ENCODE measurements at places on chromosomes 1 and 21.

DNA sequence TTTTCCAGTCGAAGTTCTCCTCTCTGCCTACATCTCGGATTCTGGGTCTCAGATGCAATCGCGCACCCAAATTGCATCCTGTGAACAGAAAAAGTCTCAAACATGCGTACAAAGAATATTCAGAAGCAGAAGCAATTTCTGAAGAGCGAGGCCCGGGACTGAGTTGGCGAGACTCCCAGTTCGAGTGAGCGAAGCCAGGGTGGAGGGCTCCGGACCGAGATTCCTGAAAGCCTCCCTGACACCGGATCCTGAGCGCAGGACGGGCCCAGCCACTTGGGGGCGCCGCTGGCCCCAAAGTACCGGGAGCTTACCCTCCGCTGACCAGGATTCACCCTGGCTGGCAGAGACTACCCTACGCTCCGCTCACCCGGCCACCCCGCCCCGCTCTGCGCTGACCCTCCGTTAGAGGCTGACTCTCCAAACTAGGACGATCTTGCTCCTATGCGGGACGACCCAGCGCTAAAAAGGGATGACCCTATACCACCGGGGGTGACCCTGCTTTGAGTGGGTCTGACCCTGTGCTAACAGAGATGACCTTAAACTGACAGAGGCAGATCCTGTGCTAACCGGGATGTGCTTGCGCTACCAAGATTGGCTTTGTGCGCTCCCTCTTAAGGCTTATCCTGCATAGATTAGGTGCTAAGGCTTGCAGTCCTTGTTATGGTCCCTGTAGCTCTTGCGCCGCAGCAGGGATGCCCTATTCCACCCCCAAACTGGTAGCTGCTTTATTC lies 12.1 kb downstream of the FOXD2 start:
- DNase-seq, result no peak

DNA sequence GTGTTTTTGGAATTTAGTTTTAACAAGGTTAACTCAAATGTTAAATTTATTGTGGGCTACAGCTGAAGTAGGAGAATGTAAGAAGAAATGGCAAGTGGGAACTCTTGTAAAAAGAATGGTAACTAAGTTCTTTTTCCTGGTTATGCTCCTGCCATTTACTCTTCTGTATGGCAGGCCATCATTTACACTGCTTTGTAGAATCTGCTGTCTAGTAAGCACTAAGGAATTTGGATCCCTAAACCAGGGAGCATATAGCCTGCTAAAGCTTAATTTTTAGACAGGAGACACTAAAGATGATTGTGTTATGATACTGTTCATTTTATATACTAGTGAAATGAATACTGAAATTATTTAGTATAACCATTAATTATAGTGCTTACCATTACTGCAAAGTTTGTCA lies 85.3 kb downstream of the CAMTA1 start:
- DNase-seq, result no peak

DNA sequence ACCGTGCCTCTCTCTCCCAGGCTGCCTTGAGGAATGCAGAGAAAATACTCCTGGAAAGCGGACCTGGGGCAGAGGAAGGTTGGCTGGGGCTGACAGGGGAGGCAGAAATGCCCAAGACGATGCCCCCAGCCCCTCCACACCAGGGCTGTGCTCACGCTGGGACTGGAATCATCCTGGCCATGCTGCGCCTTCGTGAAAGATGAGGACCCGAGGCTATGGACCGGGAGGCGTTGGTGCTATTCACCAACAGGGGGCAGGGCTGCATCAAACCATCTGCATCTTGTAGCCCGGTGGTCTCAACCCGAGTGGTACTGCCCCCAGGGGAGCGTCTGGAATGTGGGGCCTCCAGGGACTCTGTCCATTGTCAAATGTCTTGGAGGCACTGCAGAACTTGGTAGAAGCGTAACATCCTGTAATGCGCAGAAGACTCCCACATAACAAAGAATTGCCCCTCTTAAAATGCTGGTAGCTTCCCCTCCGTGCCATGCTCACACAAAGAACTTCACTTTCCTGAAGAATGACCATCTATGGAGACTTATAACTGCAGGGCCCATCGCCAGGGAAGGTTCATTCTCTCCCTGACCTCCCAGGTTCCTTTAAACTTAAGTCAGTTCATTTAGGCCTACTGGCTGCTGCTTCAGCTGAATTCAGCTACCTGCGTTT lies 251.2 kb downstream of the RRAGC start:
- no peak for DNase-seq

- no peak for DNase-seq
These were observed 2.7 kb downstream of the SCCPDH start for GRCh38 chr1:246726881-246727280.

GRCh38 chr1:220528679-220529501 lies 954 bp downstream of the MARK1 start:
- no peak for DNase-seq

- no peak for DNase-seq
These were observed 965.7 kb downstream of the NCAM2 start for GRCh38 chr21:21963911-21964310.

DNA sequence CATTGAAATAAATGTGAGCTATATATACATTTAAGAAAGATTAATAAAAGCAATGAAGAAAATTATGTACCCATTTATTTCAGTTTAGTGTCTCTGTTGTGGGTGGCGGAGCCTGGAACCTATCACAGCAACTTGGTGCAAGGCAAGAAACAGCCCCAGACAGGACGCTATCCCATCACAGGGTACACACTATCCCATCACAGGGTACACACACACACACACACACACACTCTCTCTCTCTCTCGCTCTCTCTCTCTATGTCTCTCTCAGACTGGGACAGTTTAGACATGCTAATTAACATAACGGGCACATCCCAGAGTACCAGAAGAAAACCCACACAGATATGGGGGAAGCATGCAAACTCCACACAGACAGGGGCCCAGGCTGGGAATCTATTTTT lies 6.5 kb upstream of the IL6R start:
- DNase-seq, result no peak

- no peak for DNase-seq
These were observed 16.4 kb upstream of the F13B start for GRCh38 chr1:197083474-197083873.

- DNase-seq, result no peak
These were observed 8.2 kb downstream of the BACH1 start for GRCh38 chr21:29306920-29307319.

DNA sequence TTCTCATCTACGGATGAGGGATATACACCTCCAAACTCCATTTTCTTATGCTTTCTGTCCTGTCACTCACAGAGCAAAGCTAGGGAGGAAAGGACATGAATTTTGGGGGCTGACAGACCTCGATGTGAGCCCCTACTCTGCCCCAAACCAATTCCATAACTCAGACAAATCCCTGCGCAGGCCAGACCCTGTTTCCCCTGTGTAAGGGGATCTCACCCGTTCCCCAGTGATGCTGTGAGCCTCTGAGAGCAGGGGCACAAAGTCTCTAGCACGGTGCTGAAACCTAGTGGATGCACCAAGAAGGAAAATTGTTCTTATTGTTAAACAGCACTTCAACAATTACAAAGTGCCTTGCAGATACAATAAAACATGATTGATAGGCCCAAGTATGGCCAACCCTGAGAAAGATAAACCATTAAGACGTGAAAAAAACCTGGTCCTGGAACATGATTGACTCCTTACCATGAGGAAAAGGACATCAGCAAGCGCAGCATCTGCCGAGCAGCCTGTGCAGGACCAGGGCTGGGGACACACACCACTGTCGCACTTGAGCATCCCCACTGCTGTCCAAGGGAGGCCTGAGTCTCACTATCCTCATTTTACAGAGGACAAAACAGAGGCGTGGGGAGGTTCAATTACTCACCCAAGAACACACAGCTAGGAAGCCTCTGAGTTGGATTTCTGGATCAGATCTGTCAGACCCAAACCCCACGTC lies 137.8 kb downstream of the GLIS1 start:
- DNase-seq, result no peak

DNA sequence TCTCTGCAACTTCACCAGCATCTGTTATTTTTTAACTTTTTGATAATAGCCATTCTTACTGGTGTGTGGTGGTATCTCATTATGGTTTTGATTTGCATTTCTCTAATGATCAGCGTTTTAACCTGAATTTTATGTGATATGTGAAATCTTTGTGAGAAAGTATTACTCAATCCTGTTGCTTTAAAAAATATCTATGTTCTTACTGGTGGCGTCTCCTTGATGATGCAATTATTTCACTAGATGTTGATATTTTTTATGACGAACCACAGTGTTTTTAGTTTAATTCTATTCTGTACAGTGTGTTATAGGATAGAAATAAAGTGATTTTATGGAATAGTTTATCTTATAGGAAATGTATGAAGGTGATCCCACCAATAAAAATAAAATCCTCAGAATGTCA lies 54.7 kb upstream of the GPR88 start:
- DNase-seq, result no peak

GRCh38 chr1:65165269-65165993 lies 17.4 kb downstream of the AK4 start:
- no peak for DNase-seq

DNA sequence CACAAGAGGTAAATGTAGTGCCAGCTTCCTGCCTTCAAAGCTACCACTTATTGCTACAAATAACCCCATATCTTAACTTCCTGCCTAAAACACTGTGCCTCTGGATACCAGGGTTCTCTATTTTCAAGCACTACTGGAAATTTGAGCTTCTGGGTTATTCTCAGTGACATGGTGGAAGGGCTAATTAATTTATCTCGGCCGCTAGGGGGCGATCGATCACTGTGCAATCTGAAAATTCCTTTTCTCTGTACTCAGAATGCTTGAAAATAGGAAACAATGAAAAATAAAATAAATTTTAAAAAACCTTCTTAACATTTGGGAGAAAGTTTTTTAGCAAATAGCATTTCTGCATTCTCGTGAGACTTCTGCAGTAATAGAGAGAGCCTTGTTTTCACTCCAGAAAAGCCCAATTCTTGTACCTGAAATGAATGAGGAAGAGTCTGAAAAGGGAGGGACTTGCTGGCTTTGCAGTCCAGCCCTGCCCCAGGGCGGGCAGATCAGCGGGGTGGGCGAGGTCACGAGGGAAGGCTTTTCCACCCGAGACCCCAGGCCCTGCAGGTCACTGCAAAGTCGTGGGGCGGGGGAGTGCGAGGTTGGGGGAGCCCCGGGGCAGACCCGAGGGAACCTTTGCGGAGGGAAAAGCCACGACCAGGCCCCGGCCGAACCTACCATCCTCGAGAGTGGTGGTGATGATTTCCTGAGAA lies 276.7 kb downstream of the PCP4 start:
- DNase-seq, result no peak

- DNase-seq, result no peak
These were observed 35.8 kb downstream of the GREM2 start for GRCh38 chr1:240575981-240576662.

Data from activated CD4-positive, CD25-positive, alpha-beta regulatory T cell treated with anti-CD3 and anti-CD28 coated beads, Interleukin-2, amount 50 U/mL, for 16 hours (primary cell).